Activated CD4-positive, alpha-beta T cell treated with anti-CD3 and anti-CD28 coated beads for 36 hours (primary cell): ENCODE measurements at places on chromosomes 3 and 15. TPM values are rescaled to one million over a fixed set of nuclear protein-coding genes. Genes with fewer than 3 reads are reported as not detected.

GRCh38 chr3:155581579-155581978 is 163.3 kb downstream of the PLCH1 start:
- H3K36me3 ChIP-seq: no peaks in the 10 kb centered on the region
- peaks cover 2% of the 10 kb centered on the region for H3K4me1 ChIP-seq
- no peak overlapping the region for H3K4me3 ChIP-seq
- H3K27ac ChIP-seq: no peak overlapping the region
- peaks cover 2% of the 10 kb centered on the region for H3K27me3 ChIP-seq
- DNase-seq: peak; percentile 16

GRCh38 chr3:58361866-58362265 is 29.2 kb downstream of the PXK start:
- DNase-seq: no peak
- H3K4me1 ChIP-seq: peaks cover 36% of the 10 kb centered on the region
- peaks cover 9% of the 10 kb centered on the region for H3K36me3 ChIP-seq
- H3K27ac ChIP-seq: no peak overlapping the region
- no peaks in the 10 kb centered on the region for H3K27me3 ChIP-seq

- peaks cover 9% of the 10 kb centered on the region for H3K4me1 ChIP-seq
- no peak overlapping the region for H3K27ac ChIP-seq
- H3K27me3 ChIP-seq: peaks cover 8% of the 10 kb centered on the region
- no peak overlapping the region for H3K4me3 ChIP-seq
- no peaks in the 10 kb centered on the region for H3K36me3 ChIP-seq
These were observed 124.6 kb upstream of the ABHD17C start for GRCh38 chr15:80570553-80570952.

GRCh38 chr3:161395115-161396012 is 24.0 kb upstream of the SPTSSB start:
- H3K27ac ChIP-seq: no peak overlapping the region
- H3K27me3 ChIP-seq: peaks cover 8% of the 10 kb centered on the region
- H3K36me3 ChIP-seq: no peaks in the 10 kb centered on the region
- peak; percentile 40 for DNase-seq
- peaks cover 40% of the 10 kb centered on the region for H3K4me1 ChIP-seq

- no peak overlapping the region for H3K4me3 ChIP-seq
- no peak for DNase-seq
- H3K36me3 ChIP-seq: no peaks in the 10 kb centered on the region
These were observed 129.7 kb upstream of the UBE2E1 start for GRCh38 chr3:23676093-23676492.

DNA sequence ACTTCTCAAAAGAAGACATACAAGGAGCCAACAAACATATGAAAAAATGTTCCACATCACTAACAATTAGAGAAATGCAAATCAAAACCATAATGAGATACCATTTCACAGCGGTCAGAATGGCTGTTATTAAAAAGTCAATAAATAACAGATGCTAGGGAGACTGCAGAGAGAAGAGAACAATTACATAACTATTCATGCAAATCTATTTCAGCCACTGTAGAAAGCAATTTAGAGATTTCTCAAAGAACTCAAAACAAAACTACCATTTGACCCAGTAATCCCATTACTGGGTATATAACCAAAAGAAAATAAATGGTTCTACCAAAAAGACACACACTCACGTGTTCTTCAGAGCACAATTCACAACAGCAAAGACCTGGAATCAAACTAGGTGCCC is 116.3 kb downstream of the VPS13C start:
- H3K4me3 ChIP-seq: no peak overlapping the region
- peaks cover 40% of the 10 kb centered on the region for H3K36me3 ChIP-seq
- no peaks in the 10 kb centered on the region for H3K4me1 ChIP-seq
- no peaks in the 10 kb centered on the region for H3K27me3 ChIP-seq
- DNase-seq: no peak

GRCh38 chr15:77541421-77542181 is 91.1 kb downstream of the LINGO1 start:
- DNase-seq: no peak
- peaks cover 4% of the 10 kb centered on the region for H3K4me1 ChIP-seq
- peaks cover 1% of the 10 kb centered on the region for H3K27me3 ChIP-seq
- no peaks in the 10 kb centered on the region for H3K36me3 ChIP-seq
- no peak overlapping the region for H3K4me3 ChIP-seq

GRCh38 chr3:61562042-61562720 is 810 bp downstream of the PTPRG start:
- peaks cover 60% of the 10 kb centered on the region for H3K27me3 ChIP-seq
- peak; percentile 5 for DNase-seq
- H3K4me3 ChIP-seq: peak overlapping the region; percentile 76

GRCh38 chr3:30522476-30522875 is 83.9 kb upstream of the TGFBR2 start:
- no peak for DNase-seq
- H3K36me3 ChIP-seq: no peaks in the 10 kb centered on the region
- H3K27me3 ChIP-seq: no peaks in the 10 kb centered on the region
- H3K27ac ChIP-seq: no peak overlapping the region
- H3K4me3 ChIP-seq: no peak overlapping the region
- H3K4me1 ChIP-seq: peaks cover 16% of the 10 kb centered on the region

WDR93 gene
- total RNA-seq: not detected

ARHGEF26 gene
- 0.16 TPM for total RNA-seq

MYH15 gene
- 0.09 TPM for total RNA-seq

SNTN gene
- total RNA-seq: not detected

CASR gene
- total RNA-seq: 0.05 TPM
